Cortex of kidney (tissue), 1 donor: ENCODE measurements at places on chromosomes 5 and 9.

DNA sequence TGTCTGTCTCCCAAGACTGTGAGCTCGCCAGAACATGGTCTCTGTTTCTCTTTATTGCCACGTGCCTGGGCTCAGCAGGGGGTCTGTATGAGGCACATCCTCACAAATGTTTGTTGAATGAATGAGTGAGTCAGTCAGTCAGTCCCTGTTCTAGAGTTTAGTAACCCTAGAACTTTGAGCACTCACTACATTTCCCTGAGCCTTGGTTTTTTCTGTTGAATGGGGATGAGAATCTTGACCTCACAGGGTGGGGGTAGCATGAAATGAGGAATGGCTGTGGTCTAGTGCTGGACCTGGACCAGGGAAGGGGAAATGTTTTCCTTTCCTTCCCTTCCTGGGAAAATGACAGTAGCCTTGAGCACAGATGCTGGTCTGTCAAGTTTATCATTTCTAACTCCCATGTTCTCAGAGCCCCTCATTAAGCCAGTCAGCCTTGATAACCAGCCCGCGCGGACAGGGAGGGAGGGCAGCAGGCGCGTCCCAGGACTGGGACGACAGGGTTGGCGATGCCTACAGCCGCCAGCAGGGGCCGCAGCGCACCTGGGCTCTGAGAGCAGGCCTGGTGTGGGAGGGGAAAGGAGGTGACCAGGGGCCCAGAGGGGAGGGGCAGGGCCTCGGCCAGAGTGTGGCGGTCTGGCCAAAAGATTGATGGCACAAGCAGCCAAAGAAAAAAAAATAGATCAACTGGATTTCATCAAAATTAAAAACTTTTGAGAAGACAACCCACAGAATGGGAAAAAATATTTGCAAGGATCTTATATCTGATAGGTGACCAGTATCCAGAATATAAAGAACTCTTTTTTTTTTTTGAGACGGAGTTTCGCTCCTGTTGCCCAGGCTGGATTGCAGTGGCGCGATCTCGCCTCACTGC is 24.1 kb upstream of the WNK2 start:
- DNase-seq, result no peak

GRCh38 chr5:14450018-14450524 is 131.5 kb upstream of the OTULINL start:
- no peak for DNase-seq

GRCh38 chr5:37272511-37272910 is 23.3 kb upstream of the CPLANE1 start:
- no peak for DNase-seq

DNA sequence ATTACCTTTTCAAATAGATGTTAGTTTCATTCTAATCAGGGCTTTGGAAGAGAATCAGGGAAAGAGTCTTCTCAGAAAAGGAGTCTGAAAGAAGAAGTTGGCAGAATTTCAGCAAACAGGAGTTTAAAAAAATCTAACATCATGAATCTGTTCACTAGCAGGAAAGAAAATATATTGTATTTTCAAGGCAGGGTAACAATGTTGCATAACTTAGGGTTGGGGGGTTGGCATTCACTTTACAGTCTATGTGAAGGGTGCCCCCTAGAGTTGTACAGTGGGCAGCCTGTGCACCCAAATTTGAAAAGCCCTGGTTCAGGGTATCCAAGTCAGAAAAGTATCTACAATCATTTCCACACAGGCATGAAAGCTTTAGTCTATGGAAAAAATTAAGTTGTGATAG is 348.4 kb upstream of the SLC30A5 start:
- DNase-seq, result no peak

DNA sequence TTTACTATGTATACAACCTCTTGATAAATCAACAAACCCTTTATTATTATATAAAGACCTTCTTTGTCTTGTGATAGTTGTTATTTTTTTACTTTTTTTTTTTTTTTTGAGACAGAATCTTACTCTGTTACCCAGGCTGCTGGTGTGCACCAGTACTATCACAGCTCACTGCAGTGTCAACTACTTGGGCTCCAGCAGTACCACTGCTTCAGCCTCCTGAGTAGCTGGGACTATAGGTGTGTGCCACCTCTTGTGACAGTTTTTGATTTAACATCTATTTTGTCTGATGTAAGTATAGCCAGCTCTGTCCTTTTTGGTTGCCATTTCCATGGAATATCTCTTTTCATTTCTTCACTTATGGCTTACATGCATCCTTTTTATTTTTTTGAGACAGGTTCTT is 42.6 kb downstream of the CREBRF start:
- no peak for DNase-seq

DNA sequence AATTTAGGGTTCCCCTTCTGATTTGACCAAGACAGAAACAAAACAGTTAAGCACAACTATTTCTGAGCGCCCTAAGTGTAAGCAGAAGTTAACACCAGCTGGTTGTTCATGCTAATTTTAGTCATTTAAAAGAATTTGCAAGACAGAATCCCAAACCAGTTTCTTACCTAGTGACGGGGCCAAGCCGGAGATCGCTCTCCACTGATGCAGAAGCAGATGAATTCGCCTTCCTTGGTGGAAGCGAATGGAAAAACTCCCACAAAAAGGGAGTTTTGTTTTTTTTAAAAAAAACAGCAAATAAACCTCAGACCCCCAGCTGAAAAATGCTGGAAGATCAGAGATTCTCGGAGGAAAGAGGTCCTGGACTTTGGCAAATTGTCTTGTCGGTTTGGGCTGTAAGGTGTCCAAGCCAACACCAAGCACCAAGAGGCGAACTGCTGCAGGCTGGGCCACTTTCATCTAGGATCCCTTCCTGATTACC is 47.4 kb upstream of the GLDC start:
- DNase-seq, result no peak

GRCh38 chr5:126543660-126544059 is 51.4 kb downstream of the ALDH7A1 start:
- DNase-seq, result no peak

- DNase-seq, result no peak
Measured at GRCh38 chr5:105907016-105907415, 1763.7 kb downstream of the EFNA5 start.

DNA sequence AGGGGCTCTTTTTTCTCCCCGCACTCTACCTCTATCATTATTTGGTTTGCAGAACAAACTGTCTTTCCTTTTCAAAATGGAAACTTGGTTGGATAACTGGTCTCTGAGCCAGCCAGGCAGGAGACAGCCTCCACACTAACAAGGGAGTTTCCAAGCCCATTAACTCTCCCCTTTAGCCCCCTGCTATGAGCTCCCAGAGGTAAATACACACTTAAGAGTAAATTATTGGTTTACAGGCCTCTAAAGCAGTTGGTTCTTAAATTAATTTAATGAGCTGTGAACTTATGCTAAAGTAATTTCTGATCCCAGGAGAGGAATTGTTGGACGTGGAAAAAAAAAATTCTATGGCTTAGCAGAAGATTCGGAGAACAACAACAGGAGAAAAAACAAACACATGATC is 30.3 kb downstream of the EPB41L4A start:
- DNase-seq, result no peak

- no peak for DNase-seq
Measured at GRCh38 chr9:14306672-14307660, 7.0 kb downstream of the NFIB start.

- no peak for DNase-seq
Measured at GRCh38 chr5:173963182-173963838, 25.7 kb upstream of the C5orf47 start.

DNA sequence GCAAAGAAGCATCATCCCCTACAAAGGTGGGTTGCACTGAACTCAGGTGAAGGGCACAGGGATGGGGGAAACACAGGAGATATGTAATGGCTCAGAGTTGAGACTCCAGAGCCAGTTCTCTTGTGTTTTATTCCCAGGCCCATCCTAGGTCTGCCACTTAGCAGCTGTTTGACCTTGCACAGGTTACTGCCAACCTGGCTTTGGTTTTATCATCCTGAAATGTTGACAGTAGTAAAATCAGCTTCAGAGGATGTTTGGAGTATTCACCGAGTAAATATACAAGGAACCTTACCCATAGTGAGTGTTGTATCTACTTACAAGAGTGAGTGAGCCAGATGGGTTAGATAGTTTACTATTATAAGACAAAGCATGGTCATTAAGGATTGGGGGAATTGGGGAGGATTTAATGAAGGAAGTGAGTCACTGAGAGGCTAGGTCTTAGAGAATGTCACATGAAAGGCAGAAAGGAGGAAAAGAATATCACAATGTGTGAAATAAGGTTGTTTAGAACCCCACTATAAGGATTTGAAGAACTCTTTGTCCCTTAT is 141.3 kb downstream of the MAN2A1 start:
- DNase-seq, result no peak

- DNase-seq, result no peak
Measured at GRCh38 chr5:14849516-14850294, 21.9 kb downstream of the ANKH start.

GRCh38 chr5:6758236-6758635 is 45.0 kb downstream of the TENT4A start:
- DNase-seq, result no peak

DNA sequence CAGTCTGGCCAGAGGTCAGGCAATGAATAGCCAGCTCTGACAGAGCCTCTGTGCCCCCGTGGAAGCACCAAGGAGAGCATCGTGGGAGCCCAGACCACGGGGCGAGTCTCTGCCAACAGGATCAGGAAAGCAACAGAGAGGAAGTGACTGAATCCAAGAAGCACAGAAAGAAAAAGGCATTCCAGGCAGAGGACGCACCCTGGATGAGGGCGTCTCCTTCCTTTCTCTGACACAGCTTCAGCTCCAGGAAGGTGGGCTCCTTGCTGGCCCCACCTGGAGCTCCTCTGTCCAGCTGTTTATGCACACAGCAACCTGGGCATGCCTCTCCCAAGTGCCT is 16.6 kb downstream of the HK3 start:
- DNase-seq, result no peak

- DNase-seq, result no peak
Measured at GRCh38 chr5:156803404-156803803, 46.7 kb upstream of the PPP1R2B start.

GRCh38 chr5:52738095-52738506 is 49.6 kb upstream of the ITGA1 start:
- DNase-seq, result no peak
